ENCODE measurements at places on chromosomes 5 and 9.

GRCh38 chr5:36570301-36571095, 35.9 kb upstream of the SLC1A3 start:
- no peak for DNase-seq

GRCh38 chr9:86868616-86869015, 78.7 kb downstream of the GAS1 start:
- no peak for DNase-seq

GRCh38 chr9:87063246-87063645, 115.9 kb upstream of the GAS1 start:
- DNase-seq, result no peak

- no peak for DNase-seq
Measured at GRCh38 chr9:121974421-121974820, 118.7 kb downstream of the TTLL11 start.

DNA sequence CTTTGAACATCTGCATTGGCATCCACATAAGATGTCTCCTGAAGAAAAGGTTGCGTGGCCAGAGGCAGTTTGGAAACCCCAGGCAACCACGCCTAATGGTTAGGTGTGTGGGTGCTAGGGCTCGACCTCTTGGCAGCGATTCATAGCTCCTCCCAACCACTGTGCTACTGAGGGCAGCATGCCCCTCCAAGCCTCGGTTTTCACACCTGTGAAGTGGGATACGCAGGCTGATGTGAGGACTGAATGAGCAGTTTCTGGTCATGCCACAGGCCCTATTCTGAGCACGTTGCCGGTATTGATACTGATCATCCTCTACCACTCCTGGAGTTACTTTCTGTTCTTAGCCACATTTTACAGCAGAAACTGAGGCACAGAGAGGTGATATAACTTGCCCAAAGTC, 19.1 kb downstream of the NDST1 start:
- DNase-seq, result no peak

DNA sequence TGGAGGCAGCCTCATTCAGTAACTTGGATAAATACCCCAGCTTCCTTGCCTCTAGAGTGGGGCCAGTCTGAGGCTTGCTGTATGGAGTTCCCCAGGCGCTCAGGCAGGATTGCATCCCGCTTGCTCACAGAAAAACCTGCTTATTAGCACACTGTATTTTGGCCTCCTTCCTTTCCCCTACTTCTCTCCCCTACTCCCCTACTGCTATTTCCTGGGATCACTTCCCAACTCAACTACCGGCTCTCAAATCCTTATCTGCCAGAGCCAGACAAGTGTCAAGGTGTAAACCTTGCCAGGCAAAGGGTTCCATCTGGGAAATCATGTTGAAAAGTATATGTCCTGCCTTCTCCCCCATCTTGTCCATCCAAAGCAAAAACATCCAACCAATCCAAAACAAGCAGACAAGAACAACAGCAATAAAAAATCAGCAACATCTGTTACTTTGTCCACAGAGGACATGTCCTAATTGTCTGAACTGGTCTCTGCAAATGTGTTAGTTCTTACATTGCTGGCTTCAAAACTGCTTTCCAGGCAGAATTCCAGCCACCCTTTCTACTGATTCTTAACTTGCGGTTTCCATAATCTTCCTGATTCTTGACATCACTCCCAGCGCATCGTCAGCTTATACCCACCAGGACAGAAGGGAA, 164.1 kb upstream of the SEMA6A start:
- DNase-seq, result no peak

DNA sequence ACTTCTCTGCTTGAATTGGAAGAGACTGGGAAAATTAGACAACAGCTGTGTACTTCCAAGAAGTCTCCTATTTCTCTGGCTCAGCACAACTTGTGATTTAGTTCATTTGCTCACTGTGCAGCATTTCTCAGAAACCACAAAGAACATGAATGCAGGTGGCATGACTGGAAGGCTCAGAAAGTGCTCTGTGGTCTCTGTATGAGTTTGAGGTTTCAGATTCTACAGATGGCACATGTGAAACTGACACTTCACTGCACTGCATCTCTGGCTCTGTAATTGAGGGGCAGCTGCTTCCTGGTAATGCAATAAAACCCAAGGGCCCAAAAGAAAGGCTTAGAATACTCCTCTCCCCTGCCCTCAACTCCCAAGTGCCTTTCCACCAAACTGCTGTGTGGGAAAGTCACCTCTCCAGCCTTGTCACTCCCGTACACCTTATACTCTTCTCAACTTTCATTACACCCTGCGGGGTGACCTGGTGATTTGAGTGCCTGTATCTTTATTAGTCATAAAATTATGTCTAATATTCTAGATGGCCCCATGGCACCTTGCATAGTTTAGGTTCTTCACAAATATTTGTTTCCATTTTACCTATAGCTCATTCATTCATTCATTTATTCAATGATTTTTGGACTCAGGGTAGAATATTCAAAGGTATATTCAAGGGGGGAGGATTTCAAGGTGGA, 82.5 kb downstream of the ESM1 start:
- no peak for DNase-seq

DNA sequence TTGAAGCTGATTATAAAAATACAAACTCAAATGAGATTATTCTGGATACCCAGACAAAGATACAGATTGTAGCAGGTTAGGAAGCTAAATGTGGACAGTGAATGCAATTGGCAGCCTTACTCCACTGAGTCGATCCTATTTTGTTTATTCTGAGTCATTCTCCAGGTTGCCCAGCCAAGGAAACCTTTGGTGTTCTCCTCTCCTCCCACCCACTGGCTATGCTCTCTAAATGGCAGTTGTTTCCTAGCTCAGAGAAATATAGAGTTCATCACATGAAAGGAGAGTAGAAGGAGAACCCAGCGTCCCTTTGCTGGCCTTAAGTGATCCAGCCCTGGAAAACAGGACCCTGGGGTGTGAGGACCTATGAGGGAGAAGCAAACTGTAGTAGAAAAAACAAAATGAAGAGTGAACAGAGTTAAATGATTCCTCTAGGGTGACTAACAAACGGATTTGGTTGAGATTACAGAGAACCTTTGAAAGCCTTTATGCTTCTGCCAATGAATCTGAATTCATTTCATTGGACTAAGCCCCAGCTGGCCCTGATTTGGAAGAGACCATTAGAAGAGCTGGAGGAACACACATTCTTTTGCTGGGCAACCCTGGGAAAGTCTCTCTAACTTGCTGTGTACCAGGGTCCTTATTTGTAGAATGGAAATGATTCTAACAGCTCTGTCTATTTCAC, 95.1 kb downstream of the BRINP1 start:
- DNase-seq, result peak; percentile 46

Data from globus pallidus (tissue), 1 donor.